ENCODE measurements at places on chromosomes 11 and 22. TPM values are rescaled to one million over a fixed set of nuclear protein-coding genes. Genes with fewer than 3 reads are reported as not detected.

DNA sequence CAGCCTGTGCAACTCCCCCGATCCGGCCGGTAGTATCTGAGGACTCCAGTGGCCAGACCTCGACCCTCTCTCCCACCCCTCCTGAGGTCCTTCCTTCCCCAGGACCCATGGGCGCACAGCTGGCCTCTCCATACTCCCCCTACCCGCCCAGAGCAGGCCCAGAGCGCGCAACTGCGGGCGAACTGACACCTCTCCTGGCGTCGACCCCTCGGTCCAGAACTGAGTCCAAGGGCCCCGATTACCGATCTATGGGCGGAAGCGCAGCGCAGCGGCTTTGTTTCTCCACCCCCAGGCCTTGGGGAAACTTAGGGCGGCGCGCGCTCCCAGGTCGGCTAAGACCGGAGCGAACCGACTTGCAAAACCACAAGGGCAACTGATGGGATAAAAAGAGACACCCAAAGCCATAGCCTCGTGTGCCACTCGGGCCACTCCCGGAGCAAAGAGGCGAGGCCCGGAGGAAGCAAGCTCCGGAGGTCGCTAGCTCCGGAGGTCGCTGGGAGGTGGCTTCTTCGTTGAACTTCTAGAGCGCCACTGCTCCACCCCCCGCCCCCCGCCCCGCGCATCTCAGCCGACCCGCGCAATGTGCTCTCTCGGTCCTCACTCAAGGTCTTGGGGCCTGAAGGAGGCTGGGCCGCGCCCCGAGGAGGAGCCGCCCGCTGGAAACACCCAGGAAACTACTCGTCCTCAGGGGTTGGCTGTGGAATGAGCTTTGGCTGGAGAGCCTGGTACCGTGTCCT lies 9.8 kb upstream of the ALX4 start:
- peaks cover 97% of the 10 kb centered on the region for H3K27me3 ChIP-seq
- peak; percentile 19 for DNase-seq
- H3K27ac ChIP-seq = no peak overlapping the region
- H3K36me3 ChIP-seq = no peaks in the 10 kb centered on the region
- H3K4me3 ChIP-seq = no peak overlapping the region

DNA sequence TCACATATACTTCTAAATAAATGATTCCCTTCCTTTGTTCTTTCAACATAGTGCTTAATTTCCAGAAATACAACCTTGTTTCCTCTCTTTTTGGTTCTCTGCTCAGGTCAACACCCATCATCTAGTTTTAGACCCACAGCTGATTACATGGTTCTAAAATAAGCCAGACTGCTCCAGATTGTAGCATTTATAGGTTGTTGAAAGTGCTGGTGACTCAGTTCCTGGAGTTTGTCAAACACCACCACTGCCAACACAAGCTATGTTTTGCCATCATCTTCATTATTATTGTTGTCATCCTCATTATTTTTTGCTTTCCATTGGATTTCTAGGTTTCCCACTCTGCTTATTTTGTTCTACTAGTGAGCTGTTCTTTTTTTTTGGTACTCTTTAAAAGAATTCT lies 22.3 kb upstream of the MMP20 start:
- H3K4me3 ChIP-seq = no peak overlapping the region
- no peaks in the 10 kb centered on the region for H3K4me1 ChIP-seq
- 0 out of 2 replicates have a peak, but pooled peaks cover 3% of the 10 kb centered on the region for H3K27me3 ChIP-seq
- peak; percentile 30 for DNase-seq

GRCh38 chr22:36902143-36902926 lies 11.1 kb upstream of the CSF2RB start:
- no peaks in the 10 kb centered on the region for H3K4me1 ChIP-seq
- H3K36me3 ChIP-seq = no peaks in the 10 kb centered on the region
- no peak overlapping the region for H3K27ac ChIP-seq
- H3K4me3 ChIP-seq = no peak overlapping the region
- H3K27me3 ChIP-seq = peaks cover 58% of the 10 kb centered on the region

GRCh38 chr11:109960831-109961230 lies 132.4 kb upstream of the ZC3H12C start:
- H3K36me3 ChIP-seq = no peaks in the 10 kb centered on the region
- DNase-seq = peak; percentile 81
- no peak overlapping the region for H3K4me3 ChIP-seq
- peaks cover 8% of the 10 kb centered on the region for H3K4me1 ChIP-seq
- H3K27ac ChIP-seq = peak overlapping the region; percentile 24
- H3K27me3 ChIP-seq = no peaks in the 10 kb centered on the region

- no peak overlapping the region for H3K27ac ChIP-seq
- H3K4me3 ChIP-seq = no peak overlapping the region
Observed at GRCh38 chr11:12172493-12173013, 62.2 kb downstream of the MICAL2 start.

- peaks cover 39% of the 10 kb centered on the region for H3K27me3 ChIP-seq
- no peaks in the 10 kb centered on the region for H3K36me3 ChIP-seq
- DNase-seq = peak; percentile 91
- H3K27ac ChIP-seq = peak overlapping the region; percentile 1
- 0 out of 2 replicates have a peak, but pooled peaks cover 3% of the 10 kb centered on the region for H3K4me1 ChIP-seq
Observed at GRCh38 chr11:124837491-124837856, 27.8 kb upstream of the ROBO3 start.

GRCh38 chr11:43573233-43573632 lies 107.3 kb upstream of the HSD17B12 start:
- 0 out of 2 replicates have a peak, but pooled peaks cover 8% of the 10 kb centered on the region for H3K27me3 ChIP-seq
- no peak overlapping the region for H3K4me3 ChIP-seq
- H3K36me3 ChIP-seq = no peaks in the 10 kb centered on the region
- peaks cover 20% of the 10 kb centered on the region for H3K4me1 ChIP-seq

DNA sequence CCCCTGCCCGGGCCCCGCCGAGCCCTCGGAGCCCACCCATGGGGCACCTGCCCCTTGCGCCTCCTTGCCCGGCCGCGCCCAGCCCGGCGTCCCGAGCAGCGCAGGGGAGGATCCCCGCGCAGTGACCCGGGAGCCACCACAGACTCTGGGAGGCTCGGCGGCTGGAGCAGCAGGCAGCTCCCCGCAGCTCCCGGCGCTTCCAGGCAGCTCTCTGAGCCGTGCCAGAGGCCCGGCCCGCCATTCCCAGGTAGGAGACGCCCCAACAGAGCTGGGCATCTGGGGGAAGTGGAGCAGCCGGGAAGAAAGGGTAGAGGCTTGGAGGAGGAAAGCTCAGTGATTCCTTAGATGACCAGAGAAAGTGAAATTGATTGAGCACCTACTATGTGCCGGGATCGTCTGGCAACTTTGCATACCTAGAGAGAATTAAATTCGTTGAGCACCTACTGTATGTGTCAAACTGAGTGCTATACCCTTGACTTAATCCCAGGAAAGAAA lies 670 bp downstream of the RASD2 start:
- 0 out of 2 replicates have a peak, but pooled peaks cover 5% of the 10 kb centered on the region for H3K4me1 ChIP-seq
- no peaks in the 10 kb centered on the region for H3K27me3 ChIP-seq
- no peak overlapping the region for H3K27ac ChIP-seq
- DNase-seq = peak; percentile 55

DNA sequence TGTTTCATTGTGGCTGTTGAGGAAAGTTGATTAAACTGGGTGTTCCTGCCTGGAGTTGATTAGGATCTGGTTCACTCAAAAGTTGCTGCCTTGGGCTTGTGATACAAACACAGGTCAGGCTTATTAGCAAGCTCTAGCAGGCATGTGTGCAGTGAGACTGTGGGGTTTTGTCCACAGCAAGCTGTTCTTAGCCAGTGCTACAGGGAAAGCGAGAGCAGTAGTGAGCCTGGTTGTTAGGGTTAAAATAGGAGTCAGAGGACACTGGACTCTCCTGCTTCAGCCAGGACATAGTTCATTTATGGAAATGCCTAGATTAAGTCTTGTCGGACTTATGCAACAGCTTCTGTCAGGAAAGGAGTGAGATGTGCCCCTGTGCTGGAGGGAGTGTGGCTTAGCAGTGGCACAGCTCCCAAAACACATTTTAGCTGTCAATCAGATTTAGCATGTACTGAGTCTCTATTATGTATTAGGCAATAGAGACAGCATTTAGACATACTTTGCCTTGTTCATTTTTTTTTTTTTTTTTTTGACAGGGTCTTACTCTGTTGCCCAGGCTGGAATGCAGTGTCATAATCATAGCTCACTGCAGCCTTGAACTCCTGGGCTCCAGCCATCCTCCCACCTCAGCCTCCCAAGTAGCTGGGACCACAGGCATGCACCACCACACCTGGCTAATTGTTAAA lies 8.7 kb downstream of the SNRPD3 start:
- H3K4me3 ChIP-seq = no peak overlapping the region
- H3K27me3 ChIP-seq = no peaks in the 10 kb centered on the region
- DNase-seq = no peak
- no peak overlapping the region for H3K27ac ChIP-seq
- no peaks in the 10 kb centered on the region for H3K4me1 ChIP-seq

- H3K4me1 ChIP-seq = peaks cover 5% of the 10 kb centered on the region
- peaks cover 15% of the 10 kb centered on the region for H3K27me3 ChIP-seq
- H3K4me3 ChIP-seq = no peak overlapping the region
- H3K36me3 ChIP-seq = no peaks in the 10 kb centered on the region
- H3K27ac ChIP-seq = no peak overlapping the region
Observed at GRCh38 chr22:24517446-24517845, 22.3 kb downstream of the UPB1 start.

GRCh38 chr11:36620246-36620645 lies 22.2 kb upstream of the RAG2 start:
- no peak for DNase-seq
- H3K4me1 ChIP-seq = no peaks in the 10 kb centered on the region
- no peak overlapping the region for H3K4me3 ChIP-seq
- no peaks in the 10 kb centered on the region for H3K27me3 ChIP-seq

- no peaks in the 10 kb centered on the region for H3K27me3 ChIP-seq
- no peak overlapping the region for H3K4me3 ChIP-seq
- peaks cover 14% of the 10 kb centered on the region for H3K4me1 ChIP-seq
- H3K36me3 ChIP-seq = no peaks in the 10 kb centered on the region
- peak; percentile 63 for DNase-seq
- H3K27ac ChIP-seq = no peak overlapping the region
Observed at GRCh38 chr11:11608783-11609232, 13.0 kb downstream of the GALNT18 start.

- no peaks in the 10 kb centered on the region for H3K36me3 ChIP-seq
- H3K27me3 ChIP-seq = no peaks in the 10 kb centered on the region
- no peaks in the 10 kb centered on the region for H3K4me1 ChIP-seq
Observed at GRCh38 chr11:83922318-83922717, 636.2 kb upstream of the CCDC90B start.

- H3K4me1 ChIP-seq = peaks cover 6% of the 10 kb centered on the region
- no peaks in the 10 kb centered on the region for H3K27me3 ChIP-seq
- H3K27ac ChIP-seq = no peak overlapping the region
- no peak overlapping the region for H3K4me3 ChIP-seq
- no peaks in the 10 kb centered on the region for H3K36me3 ChIP-seq
- DNase-seq = no peak
Observed at GRCh38 chr22:19113429-19113828, 8.8 kb downstream of the DGCR2 start.

DNA sequence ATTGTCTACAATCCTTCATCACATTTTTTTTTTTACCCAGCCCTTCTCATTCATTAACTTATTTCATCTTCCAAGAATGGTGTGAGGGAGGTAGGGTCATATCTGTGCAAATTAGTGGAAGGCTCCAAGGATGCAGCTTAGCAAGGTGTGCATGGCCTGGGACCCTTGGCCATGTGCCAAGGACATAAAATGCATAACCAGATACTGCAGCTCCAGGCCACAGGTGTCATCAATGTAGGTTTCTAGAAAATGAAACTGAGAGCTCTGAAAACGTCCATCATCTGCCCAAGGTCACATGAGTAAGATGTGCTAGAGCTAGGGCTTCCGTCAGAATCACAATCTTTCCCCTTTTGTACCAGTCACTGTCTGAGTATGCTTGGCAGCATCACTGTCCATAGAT lies 29.8 kb downstream of the ANKK1 start:
- DNase-seq = no peak
- no peaks in the 10 kb centered on the region for H3K4me1 ChIP-seq
- no peaks in the 10 kb centered on the region for H3K27me3 ChIP-seq
- no peak overlapping the region for H3K4me3 ChIP-seq
- no peaks in the 10 kb centered on the region for H3K36me3 ChIP-seq

GRCh38 chr22:27761665-27762064 lies 39.9 kb downstream of the MN1 start:
- no peak overlapping the region for H3K4me3 ChIP-seq
- DNase-seq = no peak
- H3K27ac ChIP-seq = no peak overlapping the region
- peaks cover 14% of the 10 kb centered on the region for H3K36me3 ChIP-seq
- H3K27me3 ChIP-seq = no peaks in the 10 kb centered on the region

DNA sequence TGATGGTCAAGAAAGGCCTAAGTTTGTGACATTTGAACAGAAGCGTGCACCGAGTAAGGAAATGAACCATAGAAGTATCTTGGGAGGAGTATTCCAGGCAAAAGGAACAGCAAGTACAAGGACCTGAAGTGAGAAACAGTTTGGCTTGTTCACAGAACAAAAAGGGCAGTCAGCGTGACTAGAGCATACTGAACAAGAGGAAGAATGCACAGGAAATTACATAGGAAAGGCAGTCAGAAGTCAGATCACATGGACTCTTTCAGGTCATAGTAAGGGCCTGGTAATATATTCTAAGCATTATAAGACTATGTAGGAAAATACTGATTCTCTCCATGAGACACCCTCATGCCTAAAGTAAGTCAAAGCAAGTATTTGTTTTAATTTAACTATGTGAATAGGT lies 52.3 kb upstream of the GAB2 start:
- H3K27ac ChIP-seq = no peak overlapping the region
- DNase-seq = no peak
- no peaks in the 10 kb centered on the region for H3K36me3 ChIP-seq
- no peaks in the 10 kb centered on the region for H3K4me1 ChIP-seq

DNA sequence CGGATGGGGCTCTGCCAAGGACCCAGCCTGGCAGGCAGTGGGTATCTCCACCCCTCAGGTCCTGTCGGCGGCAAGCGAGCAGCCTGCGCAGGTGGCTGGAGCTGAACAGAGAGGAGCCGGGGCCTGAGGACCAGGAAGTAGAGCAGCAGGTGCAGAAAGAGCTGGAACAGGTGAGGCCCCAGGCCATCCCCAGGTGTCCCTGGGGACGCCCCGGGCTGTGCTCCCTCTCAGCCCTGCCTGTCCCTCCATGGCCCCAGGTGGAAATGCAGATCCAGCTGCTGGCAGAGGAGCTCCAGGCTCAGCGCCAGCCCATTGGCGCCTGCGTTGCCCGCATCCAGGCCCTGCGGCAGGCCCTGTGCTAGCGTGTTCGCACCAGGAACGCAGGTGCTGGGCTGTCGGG lies 44.0 kb downstream of the PISD start:
- no peaks in the 10 kb centered on the region for H3K4me1 ChIP-seq
- DNase-seq = no peak
- H3K27me3 ChIP-seq = no peaks in the 10 kb centered on the region
- no peaks in the 10 kb centered on the region for H3K36me3 ChIP-seq
- no peak overlapping the region for H3K27ac ChIP-seq

- H3K27me3 ChIP-seq = no peaks in the 10 kb centered on the region
- H3K4me1 ChIP-seq = peaks cover 11% of the 10 kb centered on the region
- H3K36me3 ChIP-seq = no peaks in the 10 kb centered on the region
- H3K4me3 ChIP-seq = peak overlapping the region; percentile 75
Observed at GRCh38 chr22:37802310-37803194, 5.2 kb upstream of the GCAT start.

- no peak overlapping the region for H3K27ac ChIP-seq
- no peaks in the 10 kb centered on the region for H3K36me3 ChIP-seq
- no peaks in the 10 kb centered on the region for H3K27me3 ChIP-seq
- no peaks in the 10 kb centered on the region for H3K4me1 ChIP-seq
Observed at GRCh38 chr11:40445391-40445790, 1014.1 kb downstream of the LRRC4C start.

GRCh38 chr22:22479999-22480532 lies 28.5 kb downstream of the ZNF280B start:
- H3K36me3 ChIP-seq = no peaks in the 10 kb centered on the region
- H3K4me1 ChIP-seq = no peaks in the 10 kb centered on the region
- no peak overlapping the region for H3K4me3 ChIP-seq
- no peak overlapping the region for H3K27ac ChIP-seq

Gene PAMR1
- polyA plus RNA-seq = 119 TPM

Gene LRRC55
- polyA plus RNA-seq = not detected

Gene GGT5
- polyA plus RNA-seq = 5.1 TPM

Gene CDKN1C
- 0.38 TPM for polyA plus RNA-seq

Gene LGALS1
- 6,984 TPM for polyA plus RNA-seq

Gene ARHGAP42
- polyA plus RNA-seq = 0.74 TPM

Measured in GM23248 (cell line).